ENCODE measurements at places on chromosomes 6 and 20. TPM values are rescaled to one million over a fixed set of nuclear protein-coding genes. Genes with fewer than 3 reads are reported as not detected.

Gene CST2
- not detected for total RNA-seq

Gene LY86
- total RNA-seq: not detected

Gene SGK2
- not detected for total RNA-seq

Gene TREML4
- not detected for total RNA-seq

Gene SRSF12
- 3.8 TPM for total RNA-seq

Gene SLC13A3
- total RNA-seq: 3.7 TPM

Gene CD40
- not detected for total RNA-seq

Gene STMND1
- not detected for total RNA-seq

Gene KIAA1755
- total RNA-seq: not detected

Gene SLC26A8
- total RNA-seq: not detected

Gene HLA-DOA
- 0.33 TPM for total RNA-seq

Gene PI16
- not detected for total RNA-seq

Gene FERMT1
- 34.8 TPM for total RNA-seq

Gene GPR6
- not detected for total RNA-seq

GRCh38 chr6:169371344-169372127, 117.9 kb upstream of the THBS2 start:
- DNase-seq: no peak

DNA sequence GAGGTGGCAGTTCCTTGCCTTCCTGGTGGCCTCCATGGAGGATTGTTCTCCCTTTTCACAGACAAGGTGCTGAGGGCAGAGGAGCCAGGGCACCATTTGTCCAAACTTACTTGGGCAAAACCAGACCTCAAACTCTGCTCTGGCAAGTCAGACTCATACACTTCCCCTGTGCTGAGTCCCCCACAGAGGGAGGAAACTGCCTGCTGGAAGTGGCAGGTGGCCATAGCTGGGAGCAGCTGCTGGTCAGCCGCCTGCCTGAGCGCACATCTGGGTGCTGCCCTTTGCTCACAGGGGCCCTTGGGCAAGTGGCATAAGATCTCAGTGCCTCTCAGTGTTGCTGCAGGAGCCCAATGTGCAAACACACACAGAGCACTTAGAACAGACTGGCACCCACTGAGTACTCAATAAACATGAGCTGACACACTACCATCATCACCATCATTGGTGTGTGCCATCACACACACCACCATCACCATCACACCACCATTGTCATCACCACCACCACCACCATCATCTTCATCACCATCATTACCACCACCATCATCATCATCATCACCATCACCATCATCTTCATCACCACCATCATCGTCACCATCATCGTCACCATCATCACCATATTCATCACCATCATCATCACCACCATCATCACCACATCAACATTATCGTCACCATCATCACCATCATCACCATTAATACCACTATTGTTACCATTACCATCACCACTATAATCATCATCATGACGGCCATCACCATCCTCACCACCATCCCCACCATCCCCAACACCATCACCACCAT, 17.6 kb downstream of the NOL4L start:
- no peak for DNase-seq

- DNase-seq: peak; percentile 71
These were observed 10.1 kb upstream of the BTBD3 start for GRCh38 chr20:11907621-11908020.

GRCh38 chr20:62203378-62204030, 16.6 kb downstream of the HRH3 start:
- no peak for DNase-seq

DNA sequence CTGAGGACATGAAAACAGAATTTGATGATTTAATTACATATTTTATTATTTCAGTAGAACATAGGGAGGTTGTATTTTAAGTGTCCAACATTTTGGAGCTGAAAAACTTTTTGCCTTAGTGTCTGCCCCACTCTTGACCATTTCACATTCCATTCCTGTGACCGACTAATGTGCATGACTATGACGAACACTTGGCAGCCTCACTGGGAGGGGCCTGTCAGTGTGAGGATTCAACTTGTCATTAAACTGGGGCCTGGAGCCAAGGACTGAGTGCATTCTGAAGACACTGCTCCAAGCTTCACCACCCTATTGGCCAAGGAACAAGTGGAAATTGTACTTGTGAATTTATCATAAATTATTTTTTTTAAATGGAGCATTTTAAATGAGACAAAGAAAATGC, 661.3 kb downstream of the BCKDHB start:
- peak; percentile 57 for DNase-seq

- DNase-seq: no peak
These were observed 353.8 kb downstream of the HAO1 start for GRCh38 chr20:7586481-7586880.

- no peak for DNase-seq
These were observed 67.3 kb upstream of the ZNF217 start for GRCh38 chr20:53660947-53661381.

- no peak for DNase-seq
These were observed 78.3 kb upstream of the MMS22L start for GRCh38 chr6:97361286-97361685.

DNA sequence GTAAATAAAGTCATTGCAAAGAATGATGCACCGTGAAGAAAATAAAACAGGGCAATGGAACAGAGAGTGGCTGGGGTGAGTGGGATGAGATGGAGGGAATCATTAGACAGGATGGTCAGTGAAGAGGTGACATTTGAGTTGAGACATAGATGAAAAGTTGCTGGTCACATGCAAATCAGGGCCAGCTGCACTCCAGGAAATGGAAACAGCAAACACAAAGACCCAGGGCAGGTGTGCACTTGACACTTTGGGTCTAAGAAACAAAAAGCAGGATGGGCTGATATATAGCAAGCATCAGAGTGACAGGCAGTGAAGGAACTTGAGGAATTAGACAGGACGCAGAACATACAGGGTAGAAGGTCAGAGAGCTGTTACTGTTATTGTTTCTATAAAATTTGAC, 171.5 kb upstream of the RIPOR2 start:
- no peak for DNase-seq

- DNase-seq: no peak
These were observed 104.7 kb downstream of the OPRM1 start for GRCh38 chr6:154143753-154144152.

- no peak for DNase-seq
These were observed 46.0 kb upstream of the BHLHE23 start for GRCh38 chr20:63052571-63053431.

DNA sequence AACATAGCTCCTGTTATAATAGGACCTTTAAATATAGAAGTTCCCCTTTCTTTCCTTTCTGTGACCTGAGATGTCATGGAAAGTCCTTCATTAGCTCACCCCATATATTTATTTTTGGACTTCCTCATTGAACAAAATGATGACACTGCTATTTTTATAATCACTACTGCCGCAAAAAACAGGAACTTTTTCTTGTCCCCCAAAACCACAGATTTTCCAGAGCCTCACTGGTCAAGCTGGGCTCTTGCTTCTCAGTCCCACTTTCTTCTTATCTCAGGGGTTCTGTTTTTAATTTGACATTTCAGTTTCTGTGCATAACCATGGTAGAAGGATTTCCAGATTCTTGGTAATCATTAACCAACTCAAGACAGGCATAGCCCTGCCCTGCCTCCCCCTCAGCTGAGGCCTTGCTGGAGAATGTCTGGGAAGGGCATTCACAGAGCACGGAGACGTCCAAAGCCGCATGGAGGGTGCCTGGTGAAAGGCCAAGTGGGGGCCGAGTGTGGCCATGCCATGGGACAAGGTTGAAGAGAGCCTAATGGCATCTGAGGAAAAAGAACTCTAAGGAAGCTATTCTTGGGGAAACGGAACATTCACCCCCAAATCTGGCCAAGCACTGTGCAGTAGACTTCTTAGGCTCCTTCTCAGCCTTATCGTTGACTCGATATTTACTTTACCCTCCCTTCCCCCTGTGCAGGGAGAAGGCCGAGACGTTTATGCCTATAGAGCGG, 73.7 kb downstream of the EDN1 start:
- DNase-seq: no peak

- DNase-seq: no peak
These were observed 72.5 kb upstream of the PRSS16 start for GRCh38 chr6:27174958-27175357.

- peak; percentile 57 for DNase-seq
These were observed 83.6 kb upstream of the MYLIP start for GRCh38 chr6:16045238-16045637.

DNA sequence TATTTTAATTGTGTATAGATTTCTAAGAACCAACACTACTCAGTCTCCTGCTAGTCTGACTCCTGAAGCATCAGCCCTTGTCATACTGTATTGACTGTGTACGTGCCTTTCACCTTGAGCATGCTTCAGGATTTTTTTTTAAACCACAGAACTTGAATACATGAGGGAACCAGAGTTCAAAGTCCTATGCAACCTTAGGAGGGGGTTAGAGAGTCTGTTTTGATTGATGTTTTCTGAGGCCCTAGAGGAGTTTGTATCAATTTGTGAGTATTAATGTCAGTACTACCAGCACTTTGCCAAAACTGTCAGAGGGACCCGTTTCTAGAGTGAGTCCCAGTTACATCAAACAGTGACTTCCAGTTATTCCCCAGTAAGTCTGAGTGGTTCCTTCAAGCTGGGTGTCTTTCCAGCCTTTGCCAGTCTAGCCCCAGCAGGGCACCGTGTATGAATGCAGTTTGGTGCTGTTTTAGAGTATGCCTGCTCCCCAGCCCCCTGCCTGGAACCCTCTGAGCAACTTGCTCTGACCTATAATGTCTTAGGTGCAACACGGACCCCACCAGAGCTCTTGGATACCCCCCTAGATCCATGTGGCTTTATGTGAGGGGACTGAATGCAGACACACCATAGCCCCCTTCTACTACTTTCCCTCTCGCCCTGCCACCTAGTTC, 8.5 kb downstream of the TP53INP2 start:
- DNase-seq: no peak

DNA sequence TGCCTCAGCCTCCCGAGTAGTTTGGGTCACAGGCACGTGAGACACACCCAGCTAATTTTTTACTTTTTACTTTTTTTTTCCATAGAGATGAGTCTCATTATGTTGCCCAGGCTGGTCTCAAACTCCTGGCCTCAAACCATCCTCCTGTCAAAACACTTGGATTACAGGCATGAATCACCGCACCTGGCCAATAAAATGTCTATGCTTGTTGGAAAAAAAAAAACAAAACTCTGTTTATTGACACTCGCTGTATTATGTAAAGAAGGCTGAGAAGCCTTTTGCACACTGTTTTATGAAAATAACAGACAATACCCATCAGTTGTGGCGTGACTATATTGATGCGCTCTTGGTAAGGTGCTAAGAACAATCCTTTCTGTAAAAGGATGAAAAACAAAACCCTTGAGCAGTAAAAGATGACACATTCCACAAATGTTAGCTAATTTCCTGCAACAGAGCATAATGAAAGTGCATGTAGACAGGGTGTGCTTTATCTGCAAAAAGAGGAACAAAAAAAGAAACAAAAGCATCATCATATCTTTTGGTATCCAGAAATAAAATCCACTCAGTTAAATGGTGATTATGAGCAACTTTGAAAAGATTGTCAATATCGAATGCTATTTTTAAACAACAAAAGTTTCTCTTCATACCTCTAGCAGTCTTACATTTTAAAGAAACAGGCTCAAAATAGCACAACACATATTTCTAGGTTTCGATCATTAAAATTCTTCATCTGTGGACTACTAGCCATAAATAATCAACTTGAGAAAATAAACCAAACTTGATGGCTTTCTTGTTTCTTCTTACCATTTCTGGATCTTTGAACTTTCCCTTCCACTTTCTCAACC, 108.3 kb upstream of the PHACTR1 start:
- peak; percentile 61 for DNase-seq

DNA sequence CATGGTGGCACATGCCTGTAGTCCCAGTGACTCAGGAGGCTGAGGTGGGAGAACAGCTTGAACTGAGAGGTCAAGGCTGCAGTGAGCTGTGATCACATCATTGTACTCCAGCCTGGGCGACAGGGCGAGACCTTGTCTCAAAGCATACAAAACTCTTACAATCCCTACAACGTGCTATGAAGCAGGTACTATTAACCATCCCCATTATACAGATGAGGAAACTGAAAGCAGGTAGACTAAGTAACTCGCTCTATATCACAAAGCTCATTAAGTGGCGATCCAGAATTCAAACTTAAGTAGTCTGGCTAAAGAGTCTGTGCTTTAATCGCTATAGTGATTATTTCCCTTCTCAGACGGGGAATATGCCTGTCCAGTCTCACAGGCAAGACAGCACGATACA, 54.7 kb downstream of the CDK19 start:
- DNase-seq: no peak

DNA sequence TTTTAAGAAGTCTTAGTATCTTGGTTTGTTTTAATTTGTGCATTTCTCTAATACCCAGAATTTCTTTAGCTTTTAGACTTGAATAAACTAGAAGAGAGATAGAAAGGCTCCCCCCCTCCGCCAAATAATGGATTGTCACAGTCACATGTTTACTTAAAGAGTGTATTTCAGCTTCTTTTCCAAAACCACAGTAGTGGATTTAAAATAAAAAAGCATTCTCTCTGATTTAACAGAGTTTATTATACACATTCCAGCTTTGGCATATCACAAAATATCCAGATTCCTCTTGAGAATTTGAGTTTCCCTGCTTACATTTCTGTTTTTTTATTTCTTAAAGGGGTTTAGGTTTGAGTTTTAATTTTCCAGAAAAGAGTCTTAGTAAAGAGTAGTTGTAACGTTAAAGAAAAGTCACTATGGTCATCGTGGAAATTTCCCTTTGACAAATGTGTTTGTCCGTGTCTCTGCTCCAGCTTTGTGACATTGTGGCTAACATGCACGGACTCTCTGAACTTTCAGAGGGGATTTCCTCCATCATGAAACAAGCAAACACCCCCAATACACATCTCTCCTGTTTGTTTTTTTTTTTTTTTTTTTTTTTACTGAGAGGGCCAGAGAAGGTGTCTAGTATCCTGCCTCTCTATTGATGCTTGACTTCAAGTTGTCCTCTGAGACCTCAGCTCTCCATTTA, 113.5 kb upstream of the SUPT3H start:
- no peak for DNase-seq

DNA sequence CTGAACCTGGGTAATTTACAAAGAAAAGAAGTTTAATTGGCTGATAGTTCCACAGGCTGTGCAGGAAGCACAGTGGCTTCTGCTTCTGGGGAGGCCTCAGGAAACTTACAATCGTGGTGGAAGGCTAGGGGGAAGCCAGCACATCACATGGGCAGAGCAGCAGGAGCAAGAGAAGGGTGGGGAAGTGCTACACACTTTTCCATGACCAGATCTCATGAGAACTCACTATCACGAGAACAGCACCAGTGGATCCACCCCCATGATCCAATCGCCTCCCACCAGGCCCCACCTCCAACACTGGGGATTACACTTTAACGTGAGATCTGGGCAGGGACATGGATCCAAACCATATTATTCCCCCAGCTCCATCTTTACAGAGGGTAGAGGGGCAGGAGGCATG, 166.4 kb downstream of the NFATC2 start:
- DNase-seq: no peak

DNA sequence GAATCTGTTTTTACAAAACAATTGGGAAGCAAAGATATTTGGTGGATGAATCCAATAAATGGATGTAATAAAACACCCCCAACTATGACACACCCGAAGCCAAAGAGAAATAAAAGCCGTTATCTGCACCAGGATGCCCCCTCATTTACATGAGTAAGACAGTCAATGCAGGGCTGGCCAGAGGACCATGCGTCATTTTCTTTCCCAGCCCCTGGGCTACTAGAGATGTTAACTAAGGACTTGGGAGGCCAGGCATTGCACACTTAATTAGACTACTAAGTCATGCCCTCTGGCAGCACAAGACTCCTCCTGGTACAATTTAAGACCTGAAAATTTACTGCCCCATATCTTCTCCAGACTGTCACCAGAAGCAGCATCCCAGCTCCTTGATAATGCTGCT, 3.2 kb downstream of the LEMD2 start:
- peak; percentile 31 for DNase-seq

GRCh38 chr20:25865715-25866656, 169.3 kb upstream of the ZNF337 start:
- DNase-seq: peak; percentile 65
